ENCODE measurements at places on chromosomes 5 and 9.

DNA sequence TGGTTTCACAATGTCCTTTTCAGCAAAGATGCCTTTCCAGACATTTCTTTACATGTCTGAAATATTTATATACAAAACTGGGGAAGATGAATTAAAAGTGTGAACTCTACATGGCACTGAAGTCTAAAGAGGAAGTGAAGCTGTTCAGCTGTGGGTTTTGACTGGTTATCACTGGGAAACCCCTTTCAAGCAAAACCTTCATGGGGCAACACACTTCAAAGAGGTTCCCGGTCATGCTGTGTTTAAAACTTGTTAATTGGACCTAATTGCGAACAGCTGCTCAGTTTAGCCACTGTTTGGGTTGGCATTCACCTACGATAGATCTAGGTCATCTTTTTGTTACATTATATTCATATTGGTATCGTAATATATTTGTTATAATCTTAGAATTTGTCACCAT lies 20.0 kb upstream of the GDNF start:
- no peak for DNase-seq

GRCh38 chr5:132369474-132370180 lies at the start of gene SLC22A5:
TSS of gene SLC22A5 (plus strand) at chr5:132369710. CDS start at chr5:132369973, 263 bp downstream.
- no peak for DNase-seq

DNA sequence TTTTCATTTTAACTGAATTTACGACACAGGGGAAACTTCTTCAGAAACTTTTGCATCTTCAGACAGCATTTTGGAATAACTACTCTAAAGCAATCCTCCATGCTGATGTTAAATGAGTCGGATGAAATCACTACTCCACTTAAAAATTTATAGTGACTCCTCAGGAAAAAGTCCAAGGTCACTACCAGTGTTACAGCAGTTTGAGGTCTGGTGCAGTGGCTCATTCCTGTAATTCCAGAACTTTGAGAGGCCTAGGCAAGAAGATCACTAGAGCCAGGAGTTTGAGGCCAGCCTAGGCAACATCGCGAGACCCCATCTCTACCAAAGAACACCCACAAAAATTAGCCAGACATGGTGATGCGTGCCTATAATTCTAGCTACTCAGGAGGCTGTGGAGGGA lies 5.9 kb upstream of the GAS1 start:
- no peak for DNase-seq

DNA sequence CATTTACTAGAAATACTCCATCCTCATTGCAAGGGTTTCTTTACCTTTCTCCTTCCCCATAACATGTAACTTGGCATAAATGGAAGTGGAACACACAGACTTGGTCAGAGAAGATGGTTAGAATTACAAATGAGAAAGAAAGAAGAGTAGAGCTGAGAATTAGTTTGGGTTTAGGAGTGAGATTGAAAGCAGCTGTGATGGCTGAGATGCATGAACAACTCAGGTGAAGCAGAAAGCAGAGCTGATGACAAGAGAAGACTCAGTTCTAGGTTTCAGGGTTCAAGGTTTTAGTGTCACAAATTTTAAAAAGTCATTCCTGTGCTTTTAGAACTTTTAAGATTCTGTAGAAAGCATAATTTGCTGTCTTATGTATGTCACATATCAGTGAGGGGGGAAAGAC lies 54.0 kb downstream of the TMEM161B start:
- DNase-seq, result no peak

- no peak for DNase-seq
Observed at GRCh38 chr5:154313360-154314017, 123.0 kb downstream of the GALNT10 start.

DNA sequence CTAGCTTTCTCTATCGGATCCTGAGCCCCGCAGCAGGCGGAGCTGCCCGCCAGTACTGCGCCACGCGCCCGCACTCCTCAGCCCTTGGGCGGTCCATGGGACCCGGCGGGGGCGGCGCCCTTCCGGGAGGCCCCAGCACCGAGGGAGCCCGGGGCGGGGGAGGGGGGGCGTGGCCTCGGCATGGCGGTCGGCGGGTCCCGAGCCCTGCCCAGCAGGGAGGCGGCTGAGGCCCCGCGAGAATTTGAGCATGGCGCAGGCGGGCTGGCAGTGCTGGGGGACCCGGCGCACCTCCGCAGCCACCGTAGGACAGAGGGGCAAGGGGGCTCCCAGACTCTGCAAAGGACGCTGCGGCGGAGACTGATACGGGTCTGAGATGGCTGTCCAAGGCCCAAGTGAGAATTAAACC lies 6.8 kb downstream of the ZDHHC11B start:
- DNase-seq, result no peak

DNA sequence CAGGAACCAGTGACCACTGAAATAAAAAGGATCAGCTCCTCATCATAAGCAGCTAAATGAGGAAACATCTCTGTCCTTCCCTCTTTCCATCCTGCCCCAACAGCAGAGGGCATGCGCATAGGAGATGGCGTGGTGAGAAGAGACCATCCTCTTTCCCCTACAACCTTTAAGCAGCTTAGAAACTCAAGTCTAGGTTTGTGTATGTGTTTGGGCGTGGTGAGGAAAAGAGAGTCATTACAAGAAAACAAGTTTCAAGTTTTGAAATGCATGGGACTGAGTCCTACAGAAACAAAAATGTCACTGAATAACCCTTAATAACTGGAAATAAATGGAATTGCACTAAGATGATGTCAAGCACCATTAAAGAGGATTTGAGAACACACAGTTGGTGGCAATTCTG lies 96.4 kb upstream of the IL12B start:
- DNase-seq, result no peak

DNA sequence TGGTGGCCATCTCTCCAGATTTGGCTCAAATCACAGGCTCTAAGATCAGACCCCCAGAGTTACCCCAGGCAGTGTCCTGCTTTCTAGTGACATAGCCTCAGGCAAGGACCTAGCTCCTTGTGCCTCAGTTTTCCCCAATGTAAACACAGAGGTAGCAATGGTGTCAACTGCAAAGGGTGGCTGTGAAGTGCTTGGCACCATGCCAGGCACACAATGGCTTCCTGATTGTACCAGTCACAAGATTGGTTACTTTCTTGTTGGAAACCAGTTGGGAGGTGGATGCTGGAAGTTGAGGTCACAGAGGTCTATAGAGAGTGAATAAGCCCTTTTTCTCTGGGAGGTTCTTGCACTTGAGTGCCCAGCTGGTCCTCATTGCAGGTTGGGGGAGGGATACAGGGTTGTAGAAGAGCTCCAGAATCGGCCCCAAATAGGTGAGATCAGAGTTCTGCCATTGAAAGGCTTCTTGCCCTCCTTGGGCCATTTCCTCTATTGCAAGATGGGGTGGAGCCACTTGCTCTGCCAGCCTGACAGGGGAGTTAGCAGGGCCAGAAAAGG lies 2.3 kb downstream of the STKLD1 start:
- no peak for DNase-seq

DNA sequence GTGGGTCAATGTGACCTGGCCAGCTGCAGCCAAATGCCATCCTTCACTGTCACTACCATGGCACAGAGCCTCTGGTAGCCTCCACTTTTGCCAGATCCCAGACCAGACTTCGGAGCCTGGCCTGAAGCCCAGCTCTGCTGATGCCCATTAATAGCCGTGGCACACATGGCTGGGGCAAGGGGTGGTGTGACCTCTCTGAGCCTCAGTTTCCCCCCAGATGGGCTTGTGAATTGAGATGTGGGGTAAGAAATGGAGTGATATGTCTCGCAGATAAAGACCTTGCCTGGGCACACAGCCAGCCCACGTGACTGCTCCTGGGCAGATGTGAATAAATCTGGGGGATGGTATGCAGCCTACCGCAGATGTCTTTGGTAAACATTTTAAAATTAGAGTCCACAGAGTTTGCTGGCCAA lies 13.9 kb downstream of the SUSD3 start:
- DNase-seq, result no peak

DNA sequence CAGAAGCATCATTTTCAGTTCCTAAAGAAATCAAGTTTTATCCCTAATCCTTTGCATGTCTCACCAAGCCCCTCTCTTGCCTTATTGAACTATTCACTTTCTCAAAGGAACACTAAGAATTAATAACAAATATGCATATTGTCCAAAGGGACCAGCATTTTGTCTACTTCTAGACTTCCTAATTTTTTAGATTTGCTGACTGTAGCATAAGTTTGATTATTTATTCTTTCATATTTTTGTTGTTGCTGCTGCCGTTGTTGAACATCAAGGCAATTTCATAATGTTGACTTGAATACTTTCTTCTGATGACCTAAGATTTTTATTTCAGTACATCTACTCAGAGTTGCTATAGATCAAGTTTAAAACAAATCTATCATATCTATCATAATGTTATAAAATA lies 111.2 kb upstream of the HAPLN1 start:
- no peak for DNase-seq

DNA sequence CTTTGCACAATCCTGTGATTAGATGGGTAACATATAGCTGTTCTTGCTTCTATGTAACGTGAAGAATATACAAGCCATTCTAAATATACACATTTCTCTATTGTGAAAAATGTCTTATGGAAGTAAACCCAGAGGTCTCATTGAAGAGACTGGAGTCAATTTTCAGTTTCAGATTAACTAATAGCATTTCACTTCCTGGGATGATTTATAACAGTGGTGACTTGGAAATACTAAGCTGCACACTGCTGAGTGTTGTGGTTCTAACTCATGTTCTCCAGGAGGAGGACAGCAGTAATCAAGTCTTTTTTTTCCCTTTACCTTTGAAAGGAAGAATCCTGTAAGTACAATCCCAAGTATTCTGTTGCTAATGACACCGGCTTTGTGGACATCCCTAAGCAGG lies 3.3 kb downstream of the CTSL start:
- DNase-seq, result no peak

- no peak for DNase-seq
Observed at GRCh38 chr9:4371108-4371507, 71.2 kb upstream of the GLIS3 start.

GRCh38 chr5:61600945-61601511 lies 269.0 kb downstream of the ZSWIM6 start:
- peak; percentile 46 for DNase-seq

DNA sequence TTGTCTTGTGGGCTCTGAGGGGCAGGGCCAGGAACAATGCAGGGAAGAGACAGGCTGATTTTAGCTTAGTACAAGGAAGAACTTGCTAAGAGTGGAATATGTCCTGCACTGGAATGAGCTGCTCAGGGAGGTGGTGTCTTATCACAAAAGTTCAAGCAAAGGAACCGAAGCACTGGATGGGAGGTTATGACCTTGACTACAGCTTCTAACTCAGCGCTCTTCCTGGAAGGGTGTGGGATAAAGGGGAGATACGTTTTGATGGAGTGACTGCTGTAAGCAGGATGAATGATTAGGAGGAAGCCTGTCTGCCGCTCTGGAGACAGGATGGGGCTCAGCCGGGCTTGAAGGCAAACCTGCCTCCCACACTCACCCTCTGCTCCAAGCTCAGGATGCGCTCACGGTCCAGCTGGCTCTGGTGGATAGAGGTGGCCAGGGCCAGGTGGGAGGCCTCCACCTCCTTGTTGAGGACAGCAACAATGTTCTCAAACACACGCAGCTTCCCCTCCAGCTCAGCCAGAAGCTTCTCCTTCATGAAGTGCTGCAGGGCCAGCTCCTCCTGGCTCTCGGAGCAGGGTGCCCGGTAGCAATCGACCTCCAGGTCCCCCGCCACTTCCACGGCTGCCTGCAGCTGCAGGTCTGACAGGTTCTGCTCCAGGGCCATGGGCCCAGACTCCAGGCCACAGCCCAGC lies 13.5 kb downstream of the TRAF1 start:
- DNase-seq, result no peak

DNA sequence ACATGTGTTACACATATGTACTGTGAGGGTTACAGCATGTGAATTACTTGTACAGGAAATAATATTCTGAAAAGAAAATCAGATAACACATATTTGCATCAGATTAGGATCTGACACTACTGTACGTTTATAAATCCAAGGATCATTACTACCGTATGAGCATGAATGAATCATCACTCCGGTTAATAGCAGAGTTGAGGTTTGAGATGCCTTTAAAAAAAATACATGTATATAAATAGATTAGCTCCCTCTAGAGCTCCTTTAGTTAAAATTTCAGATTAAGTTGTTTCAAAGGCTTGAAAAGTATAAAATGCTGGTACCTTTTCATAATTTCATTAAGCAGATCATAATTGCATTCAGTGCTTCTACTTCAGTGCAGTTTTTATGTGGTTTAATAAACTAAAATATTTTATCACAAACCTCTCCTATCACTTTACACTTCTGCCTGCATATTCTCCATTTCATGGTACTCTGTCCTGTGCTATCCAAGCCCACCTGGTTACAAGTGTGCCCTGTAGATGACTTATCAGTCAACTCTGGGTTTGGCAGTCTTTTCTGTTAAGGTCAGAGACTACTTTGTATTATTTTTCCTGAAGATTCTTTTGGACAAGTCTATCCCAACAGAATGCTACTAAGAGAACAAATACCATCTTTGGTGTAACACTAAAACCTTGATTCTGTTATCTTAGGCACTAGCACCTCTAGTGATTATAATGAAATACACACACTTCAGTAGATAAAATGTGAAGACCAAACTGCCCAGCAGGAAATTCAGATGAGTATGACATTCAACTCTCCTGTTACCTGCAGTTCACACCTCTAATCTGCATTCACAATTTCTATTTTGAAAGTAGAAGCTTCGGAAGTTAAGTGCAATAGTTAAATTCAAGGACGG lies 48.0 kb upstream of the POU5F2 start:
- no peak for DNase-seq

- DNase-seq, result no peak
Observed at GRCh38 chr9:77594963-77595362, 53.2 kb downstream of the GNA14 start.

All from spinal cord (tissue), 10 donors.